ENCODE measurements at places on chromosomes 7 and 10. TPM values are rescaled to one million over a fixed set of nuclear protein-coding genes. Genes with fewer than 3 reads are reported as not detected.

FAM107B gene
- 13.6 TPM for polyA plus RNA-seq

- no peak for DNase-seq
Measured at GRCh38 chr7:133054162-133054840, 27.6 kb downstream of the CHCHD3 start.

DNA sequence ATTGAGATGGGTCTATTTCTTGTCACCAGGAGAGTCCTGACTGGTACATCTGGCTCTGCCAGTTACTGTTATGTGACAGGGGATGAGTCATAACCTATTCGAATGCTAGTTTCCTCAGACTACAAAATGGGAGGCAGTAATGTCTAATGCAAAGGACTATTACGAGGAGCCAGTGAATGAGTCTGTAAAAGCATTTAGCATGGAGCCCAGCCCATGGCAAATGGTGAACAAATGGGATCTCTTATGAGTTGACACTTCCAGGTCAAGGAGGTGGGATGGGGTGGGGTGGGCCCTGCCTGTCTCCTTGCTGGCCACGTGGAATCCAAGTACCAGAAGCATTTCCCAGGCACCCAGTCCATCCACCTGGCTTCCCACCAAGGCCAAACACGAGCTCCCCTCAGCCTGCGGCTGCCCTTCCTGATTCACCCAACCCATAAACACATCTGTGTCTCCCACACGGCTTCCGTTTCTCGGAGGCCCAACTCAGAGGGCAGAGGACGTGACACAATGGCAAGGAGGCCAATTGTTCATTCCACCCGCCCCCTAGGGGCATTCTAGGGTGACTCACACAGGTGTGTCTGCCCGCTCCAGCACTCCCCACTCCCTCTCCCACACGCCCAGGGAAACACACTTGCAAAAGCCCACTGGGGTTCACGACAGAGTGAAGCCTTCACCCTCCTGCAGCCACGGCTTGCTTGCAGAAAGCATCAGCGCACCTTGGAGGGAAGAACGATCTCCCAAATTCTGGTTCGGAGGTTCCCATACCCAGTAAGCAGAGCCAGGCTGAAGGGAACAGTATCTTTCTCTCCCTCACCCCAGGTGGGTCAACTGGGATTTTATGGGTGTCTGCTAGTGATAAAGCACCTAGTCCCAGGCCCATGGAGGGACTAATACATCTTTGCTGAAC, 109.8 kb downstream of the SH3PXD2A start:
- DNase-seq: no peak

STN1 gene
- polyA plus RNA-seq: 22.6 TPM

CDC14C gene
- polyA plus RNA-seq: 0.09 TPM

PNLIP gene
- polyA plus RNA-seq: 0.11 TPM

DNA sequence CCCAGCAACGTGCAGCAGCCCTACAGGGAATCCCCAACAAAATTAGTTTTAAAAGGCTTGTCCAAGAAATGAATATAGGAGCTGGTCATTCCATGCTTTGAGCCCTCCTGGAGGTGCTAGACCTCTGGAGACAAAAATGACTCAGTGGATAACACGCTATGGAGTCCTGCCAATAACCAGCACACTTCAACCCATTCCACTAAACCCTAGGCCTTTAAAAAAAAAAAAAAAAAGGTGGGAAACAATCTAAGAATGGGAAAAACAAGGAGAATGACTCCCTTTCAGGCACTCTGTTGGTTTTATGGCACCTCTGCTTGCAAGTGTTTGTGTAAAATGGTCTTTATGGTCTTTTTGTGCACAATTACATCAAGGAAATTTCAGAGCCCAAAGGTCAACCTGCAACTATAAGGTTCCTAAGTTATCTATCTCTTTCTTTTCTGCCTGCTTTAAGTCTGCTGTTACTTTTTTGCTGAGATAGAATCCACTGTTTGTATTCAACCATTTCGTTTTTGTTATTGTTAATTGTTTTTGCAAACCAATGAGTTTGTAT, 21.3 kb downstream of the AVL9 start:
- DNase-seq: no peak

- DNase-seq: no peak
Measured at GRCh38 chr10:130038611-130039109, 72.0 kb downstream of the C10orf143 start.

TIAL1 gene
- polyA plus RNA-seq: 48.6 TPM

GRCh38 chr7:100545360-100546128, 6.5 kb downstream of the AGFG2 start:
- no peak for DNase-seq

DNA sequence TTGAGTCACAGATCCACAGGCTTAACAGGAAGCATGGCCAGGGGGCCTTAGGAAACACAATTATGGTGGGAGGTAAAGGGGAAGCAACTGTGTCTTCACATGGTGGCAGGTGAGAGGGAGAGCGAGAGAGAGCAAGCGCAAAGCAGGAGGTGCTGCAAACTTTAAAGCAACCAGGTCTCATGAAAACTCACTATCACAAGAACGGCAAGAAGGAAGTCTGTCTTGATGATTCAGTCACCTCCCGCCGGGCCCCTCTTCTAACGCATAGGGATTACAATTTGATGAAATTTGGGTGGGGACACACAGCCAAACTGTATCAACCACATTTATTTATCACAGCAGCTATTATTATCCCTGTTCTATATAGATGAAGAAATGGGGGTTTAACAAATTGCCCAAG, 201.6 kb downstream of the DPP6 start:
- DNase-seq: no peak

- DNase-seq: no peak
Measured at GRCh38 chr7:48158404-48158803, 12.9 kb upstream of the ABCA13 start.

DNA sequence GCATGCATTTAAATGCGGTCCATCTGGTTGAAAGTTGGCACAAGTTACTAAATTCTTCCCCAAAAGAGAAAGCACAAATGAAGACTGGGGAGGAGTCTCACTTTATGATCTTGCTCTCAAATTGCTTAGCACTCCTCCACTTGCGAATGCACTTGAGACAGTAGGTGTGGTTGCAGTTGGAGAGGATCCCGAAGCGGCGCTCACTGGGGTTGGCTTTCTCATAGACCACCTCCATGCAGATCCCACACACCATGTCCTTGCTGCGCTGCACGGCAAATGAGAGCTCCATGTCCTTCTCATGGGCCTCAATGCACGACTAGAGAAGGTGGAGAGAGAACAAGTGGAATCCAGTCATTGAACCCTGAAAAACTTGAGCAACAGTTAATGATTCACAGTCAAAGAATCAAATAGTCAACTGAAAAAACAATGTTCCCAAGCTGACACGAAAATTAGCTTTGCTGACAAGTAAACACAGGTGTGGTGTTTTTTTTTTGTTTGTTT, 22.7 kb downstream of the MKRN1 start:
- no peak for DNase-seq

DNA sequence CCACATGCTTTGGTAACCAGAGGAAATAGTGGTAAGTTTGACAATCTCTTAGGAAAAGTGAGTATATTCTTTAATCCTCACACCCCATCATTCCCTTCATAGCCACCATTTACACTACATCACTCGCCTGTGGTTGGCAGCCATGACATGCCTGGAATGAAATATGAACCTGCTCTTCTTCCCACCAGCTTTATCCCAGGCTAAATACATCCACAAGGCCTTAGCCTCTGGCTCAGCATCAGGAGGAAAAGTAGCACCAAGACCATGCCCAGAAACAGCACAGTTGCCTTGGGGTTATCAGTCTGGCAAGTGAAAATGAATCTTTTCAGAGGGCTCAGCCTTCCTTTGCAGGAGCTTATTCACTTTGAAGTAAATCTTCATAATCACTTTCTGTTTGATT, 40.3 kb downstream of the SGCE start:
- no peak for DNase-seq

SEMA3D gene
- 3.8 TPM for polyA plus RNA-seq

DIP2C gene
- 21.0 TPM for polyA plus RNA-seq

DNA sequence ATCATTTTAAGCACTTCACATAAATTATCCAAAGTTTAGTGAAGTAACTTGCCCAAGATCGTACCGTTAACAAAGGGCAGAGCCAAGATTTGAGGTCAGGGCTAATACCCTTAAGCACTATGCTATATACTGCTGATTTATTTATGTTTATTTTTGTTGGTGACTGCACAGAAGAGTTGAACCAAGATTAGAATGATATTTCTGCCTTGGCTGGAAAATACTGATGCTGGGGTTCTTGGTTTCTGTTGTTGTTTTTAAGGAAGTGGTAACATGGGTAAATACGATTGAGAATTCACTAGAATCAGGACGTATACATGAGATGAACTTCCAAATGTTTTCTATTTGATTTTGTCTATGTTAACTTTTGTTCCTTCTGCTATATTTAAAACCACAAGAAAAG, 9.3 kb downstream of the ADD3 start:
- DNase-seq: no peak

ZNF25 gene
- polyA plus RNA-seq: 14.3 TPM
